ENCODE measurements at places on chromosomes 2 and 18.

DNA sequence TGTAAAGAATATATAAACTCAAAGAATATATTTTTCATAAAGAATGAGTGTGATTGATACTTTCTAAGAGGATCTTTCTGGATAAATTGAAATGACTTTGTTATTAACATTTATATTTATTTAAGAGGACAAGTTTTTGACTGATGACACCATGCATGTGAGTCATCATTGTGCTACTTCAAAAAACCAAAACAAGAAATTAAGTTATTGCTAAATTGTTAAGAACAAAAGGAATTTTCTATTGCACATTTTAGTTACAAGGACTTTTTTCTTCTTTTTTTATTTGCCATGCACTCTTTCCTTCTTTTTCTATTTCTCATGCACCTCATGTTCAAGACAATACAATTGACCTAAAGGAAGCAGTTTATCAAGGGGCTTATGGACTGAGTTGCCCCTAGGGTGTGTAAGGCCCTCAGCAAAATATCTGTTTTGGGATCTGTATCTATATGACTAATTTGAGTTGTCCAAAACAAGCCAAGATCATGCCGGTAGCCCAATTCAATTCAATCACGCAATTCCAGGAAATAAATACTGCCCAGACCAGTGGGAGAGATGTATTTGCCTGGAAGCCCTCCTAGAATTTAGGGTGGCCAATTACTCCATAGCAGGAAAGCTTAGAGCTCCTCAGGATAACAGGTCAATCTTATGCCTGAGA is 654.3 kb downstream of the METTL4 start:
- no peak for DNase-seq

- DNase-seq: no peak
Observed at GRCh38 chr2:143936538-143936847, 583.4 kb downstream of the ZEB2 start.

DNA sequence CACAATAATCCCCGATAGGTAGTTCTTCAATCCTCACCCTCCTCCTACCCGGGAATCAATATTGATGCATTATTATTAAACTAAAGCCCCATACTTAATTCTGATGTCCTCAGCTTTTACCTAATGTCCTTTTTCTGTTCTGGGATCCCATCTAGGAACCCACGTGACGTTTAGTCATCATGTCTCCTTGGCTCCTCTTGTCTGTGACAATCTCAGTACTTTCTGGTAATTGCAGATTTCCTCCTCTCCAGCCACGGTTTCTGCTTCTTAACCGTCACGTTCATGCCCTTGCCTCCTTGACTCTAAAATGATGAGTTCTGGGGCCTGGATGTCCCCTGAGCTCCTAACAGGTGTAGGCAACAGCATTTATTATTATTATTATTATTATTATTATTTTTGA is 2.9 kb upstream of the DGKD start:
- no peak for DNase-seq

- no peak for DNase-seq
Observed at GRCh38 chr2:182300608-182301007, 126.2 kb downstream of the PDE1A start.

DNA sequence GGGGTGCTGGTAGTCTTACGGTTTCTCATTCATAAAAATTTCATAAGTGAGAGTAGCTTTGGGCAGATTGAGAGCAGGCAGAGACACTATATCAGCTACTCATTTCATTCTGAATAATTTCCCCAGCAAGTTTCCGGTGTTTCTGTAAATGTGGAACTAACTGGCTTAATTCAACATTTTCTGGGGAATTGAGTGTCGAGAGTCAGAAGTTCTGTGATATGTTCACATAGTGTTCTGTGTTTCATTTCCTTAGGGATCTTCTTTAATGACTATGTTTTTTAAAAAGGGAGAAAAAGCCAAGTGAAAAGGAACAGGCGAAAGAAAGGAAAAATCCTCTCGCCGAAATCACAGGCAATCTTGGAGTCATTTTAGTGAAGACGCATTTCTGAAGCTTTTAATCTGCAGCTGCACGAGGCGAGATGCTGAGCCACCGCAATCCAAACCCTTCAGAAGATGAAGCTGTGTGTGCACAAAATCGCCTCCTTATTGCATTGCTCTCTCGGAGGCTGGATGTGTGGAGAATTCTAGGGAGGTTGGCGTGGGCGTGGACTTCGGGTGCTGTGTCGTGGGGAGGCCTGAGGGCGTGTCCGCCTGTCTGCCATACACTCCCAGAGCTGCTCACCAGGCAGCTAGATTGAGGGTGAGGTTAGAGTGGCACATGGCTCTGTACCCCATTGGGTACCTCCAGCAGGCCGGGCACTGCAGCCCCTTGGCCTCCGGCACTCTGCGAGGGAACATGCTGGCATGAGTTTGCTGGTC is 38.4 kb upstream of the HDAC4 start:
- no peak for DNase-seq

DNA sequence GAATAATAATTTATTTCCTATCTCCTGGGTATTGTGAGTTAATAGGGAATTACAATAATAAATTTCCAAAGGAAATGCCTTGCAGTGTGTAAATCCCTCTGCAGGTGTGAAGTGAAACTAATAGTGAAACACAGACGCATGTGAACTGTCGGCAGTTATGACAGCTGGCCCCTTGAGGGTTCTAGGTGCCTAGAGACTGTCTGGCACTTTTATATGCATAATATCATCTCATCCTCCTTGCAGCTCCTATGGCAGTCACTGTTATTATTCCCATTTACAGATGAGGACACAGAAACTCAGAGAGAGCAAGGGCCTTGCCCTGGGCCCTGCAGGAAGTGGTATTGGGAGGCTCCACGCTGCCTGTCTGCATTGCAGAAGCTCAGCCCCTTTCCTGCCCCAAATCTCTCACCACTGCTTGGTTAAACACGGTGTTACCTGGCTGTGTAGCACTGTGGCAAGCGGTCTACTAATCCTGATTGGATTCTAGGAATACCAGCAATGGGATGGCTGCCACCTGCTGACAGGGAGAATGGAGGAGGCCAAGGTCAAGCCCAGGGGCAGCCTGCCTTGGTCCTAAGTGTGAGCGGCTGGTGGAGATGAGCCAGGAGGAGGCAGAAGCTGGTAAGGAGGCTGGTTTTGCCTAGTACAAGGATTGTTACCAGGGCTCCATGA is 32.8 kb upstream of the ACKR3 start:
- no peak for DNase-seq

DNA sequence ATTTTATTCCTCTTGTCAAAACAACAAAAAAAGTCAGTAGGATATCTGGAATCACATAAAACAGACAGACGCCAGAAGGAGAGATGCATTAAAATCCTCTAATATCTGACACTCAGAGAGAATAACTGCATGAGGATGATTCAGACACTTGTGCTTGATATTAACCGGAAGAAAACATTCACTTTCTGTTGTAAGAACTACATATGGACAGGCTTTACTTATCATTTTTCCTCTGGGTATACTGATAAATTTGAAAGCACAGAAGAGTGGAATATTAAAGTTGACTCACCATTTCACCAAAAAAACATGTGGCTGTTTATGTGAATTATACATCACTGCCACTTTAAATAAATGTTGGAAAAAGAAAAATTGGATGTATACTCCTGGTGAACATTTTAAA is 589.1 kb upstream of the CDH2 start:
- DNase-seq: no peak

GRCh38 chr2:120100627-120101026 is 87.8 kb downstream of the EPB41L5 start:
- no peak for DNase-seq

GRCh38 chr2:47403609-47404193 is 745 bp downstream of the MSH2 start:
- DNase-seq: no peak

GRCh38 chr2:186639939-186640338 is 50.1 kb downstream of the ITGAV start:
- no peak for DNase-seq

GRCh38 chr2:151673016-151673415 is 61.3 kb downstream of the NEB start:
- no peak for DNase-seq

- DNase-seq: no peak
Observed at GRCh38 chr2:151556121-151556520, 146.4 kb downstream of the RIF1 start.

DNA sequence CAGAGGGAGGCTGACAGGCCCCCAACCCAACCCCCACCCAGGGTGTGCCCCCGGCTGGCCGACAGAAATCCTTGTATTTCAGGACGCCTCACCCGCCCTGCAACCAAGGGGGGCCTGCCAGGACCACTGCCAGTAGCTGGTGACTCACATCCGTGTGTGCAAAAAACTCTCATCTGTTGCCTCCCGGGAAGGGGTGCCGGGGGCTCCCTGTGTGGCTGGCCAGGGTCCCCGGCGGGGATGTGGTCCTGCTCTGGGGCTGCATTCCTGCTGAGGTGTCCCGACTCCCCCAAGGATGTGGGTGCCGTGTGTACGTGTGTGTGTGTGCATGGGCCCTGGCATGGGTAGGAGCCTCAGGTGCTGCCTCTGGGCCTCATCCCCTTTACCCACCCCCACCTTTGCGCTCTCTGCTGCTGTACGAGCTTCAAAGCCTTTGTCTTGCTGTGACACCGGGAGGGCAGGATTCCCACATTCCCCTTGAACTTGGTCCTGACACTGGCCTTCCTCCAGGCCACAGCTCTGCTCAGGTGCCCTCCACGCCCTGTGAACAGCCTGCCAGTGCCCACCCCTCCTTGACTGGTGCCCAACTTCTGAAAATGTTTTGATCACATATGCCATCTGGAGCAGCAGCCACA is 226.3 kb upstream of the HDAC4 start:
- DNase-seq: no peak

GRCh38 chr2:48733067-48733503 is 22.4 kb downstream of the LHCGR start:
- DNase-seq: no peak

DNA sequence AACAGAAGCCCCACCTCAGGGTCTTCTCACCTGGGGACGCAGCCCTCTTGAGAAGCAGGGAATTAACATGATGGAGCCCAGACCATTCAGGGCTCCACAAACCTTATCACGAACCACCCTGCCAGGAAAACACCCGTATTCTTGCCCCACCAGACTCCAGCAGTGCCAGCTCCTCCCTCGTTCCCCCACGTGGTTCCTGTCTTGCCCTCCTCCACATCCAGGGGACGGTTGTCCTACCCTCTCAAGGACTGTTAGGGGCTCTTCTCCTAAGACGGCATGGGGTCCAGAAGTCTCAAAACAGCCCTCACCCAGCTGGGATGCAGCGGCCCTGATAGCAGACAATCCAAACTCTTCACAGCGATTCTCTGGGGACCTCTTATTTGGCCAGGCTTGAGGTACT is 372.2 kb upstream of the HS6ST1 start:
- no peak for DNase-seq

DNA sequence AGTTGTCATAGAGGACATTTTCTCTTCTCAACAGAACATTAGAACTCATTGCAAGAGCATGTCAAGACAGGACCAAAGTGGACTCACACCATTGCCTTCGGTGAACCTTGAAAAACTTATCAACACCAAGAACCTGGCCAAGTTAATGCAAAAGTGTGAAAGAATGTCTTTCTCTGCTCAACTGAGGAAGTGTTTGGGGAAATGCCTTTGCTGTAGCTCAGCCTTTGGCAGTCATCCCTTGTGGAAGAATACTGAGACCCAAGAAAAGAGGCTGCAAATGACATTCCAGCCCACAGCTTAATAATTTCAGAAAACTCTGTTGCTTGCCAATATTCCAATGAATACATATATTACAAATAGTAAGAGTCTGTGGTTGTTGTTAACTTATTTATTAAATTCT is 728.8 kb upstream of the PIK3C3 start:
- no peak for DNase-seq

DNA sequence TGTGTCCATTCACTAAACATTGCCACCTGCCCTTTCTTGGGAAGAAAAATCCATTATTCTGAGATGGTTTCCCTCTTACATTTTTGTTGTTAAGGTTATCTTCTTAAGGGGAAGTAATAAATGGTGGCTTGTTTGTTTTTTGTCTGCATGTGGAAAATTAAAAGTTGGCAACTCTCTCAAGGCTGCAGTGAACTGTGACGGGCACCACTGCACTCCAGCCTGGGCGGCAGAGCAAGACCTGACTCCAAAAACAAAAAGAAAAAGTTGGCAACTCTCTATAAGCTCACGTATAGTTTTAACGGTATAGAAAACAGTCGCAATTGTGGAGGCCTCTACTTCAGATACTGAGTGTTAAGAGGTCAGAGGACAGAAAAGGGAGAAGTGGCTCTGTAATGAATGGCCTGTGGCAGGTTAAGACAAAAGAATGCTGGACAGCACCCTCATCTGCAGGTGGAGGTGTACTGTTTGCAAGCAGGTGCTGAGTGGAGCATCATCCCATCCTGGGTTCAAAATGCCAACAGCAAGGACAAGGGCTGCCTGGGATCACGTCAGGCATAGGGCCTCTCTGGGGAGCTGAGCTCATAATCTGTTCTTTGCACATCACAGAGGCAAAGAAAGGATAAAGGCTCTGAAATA is 16.7 kb downstream of the L3MBTL4 start:
- DNase-seq: no peak

- no peak for DNase-seq
Observed at GRCh38 chr2:112879491-112880041, 31.4 kb upstream of the IL37 start.

DNA sequence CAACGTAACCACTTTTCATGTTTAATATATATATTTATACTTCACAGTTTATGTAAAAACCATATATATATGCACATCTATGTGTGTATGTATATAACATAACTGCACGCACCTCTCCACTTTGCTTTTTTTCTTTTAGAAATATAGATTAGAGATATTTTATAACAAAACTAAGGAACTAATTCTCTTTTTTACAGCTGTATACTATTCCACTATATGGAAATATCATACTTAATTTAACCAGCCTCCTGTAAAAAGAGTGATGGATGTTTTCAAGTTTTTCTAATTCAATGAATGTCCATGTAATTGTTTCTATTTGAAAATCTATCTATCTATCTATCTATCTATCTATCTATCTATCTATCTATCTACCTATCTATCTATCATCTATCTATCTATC is 4.6 kb downstream of the ARHGAP15 start:
- no peak for DNase-seq

DNA sequence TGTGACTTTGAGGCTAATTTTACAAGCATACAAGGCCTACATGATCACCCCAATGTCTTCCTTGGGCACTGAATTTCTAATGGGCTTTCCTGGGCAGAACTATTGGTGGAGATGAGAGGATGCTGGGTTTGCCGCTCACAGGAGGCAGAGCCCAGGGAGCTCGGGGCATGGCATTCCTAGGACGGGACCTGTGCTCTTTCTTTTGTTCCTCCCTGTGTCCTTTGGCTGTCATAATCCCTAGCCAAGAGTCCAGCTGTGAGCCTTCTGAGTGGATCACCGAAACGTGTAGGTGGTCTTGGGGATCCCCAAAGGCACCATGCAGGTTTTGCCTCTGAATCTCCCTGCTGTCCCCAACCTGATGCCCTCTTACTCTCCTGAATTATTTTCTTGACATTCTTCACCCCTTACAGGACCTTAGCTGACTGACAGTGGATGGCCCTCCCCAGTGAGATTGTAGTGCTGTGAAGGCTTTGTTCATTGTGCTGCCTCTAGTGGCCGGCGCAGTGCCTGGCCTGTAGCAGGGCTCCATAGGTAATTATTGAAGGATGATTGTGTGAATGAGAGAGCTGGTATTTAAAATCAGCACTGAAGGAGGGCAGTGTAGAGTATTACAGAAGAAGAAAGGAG is 221.9 kb downstream of the ZNF407 start:
- DNase-seq: no peak

Measured in brain pericyte (primary cell).